ENCODE measurements at places on chromosomes 6 and 20. TPM values are rescaled to one million over a fixed set of nuclear protein-coding genes. Genes with fewer than 3 reads are reported as not detected.

Gene PARD6B
- 13.2 TPM for total RNA-seq

Gene TFAP2B
- not detected for total RNA-seq

Gene CAGE1
- total RNA-seq = not detected

Gene CRISP3
- total RNA-seq = not detected

Gene CST11
- total RNA-seq = not detected

Gene ECT2L
- 0.51 TPM for total RNA-seq

Gene GNAS-AS1
- not detected for total RNA-seq

Gene TBC1D20
- 44.0 TPM for total RNA-seq

Gene BNIP5
- total RNA-seq = not detected

Gene PRDM13
- not detected for total RNA-seq

DNA sequence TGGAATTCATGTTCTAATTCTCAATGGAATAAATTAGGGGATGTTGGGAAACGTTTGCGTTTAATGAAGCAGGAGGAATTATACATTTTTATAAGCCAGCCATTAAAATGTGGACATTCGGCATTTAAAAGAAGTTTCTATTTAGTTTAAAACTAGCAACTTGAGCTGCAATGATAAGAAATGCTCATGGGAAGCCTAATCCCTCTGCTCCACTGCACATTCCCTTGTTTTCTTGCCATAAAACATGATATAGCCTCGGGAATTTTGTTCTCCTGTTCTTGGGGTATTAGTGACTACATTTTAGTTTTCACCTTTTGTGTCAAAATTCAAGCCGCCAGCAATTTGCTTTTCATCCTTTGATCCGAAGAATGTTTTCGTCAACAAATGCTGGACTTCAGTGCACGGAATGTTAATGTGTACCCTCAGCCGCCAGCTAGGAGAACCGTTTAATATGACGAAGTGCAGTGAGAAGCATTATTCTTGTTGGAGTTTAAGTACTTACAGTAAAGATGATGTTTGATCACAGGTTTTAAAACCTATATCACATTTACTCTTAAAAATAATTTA lies 137.9 kb downstream of the HIVEP1 start:
- H3K36me3 ChIP-seq = no peaks in the 10 kb centered on the region
- no peaks in the 10 kb centered on the region for H3K27me3 ChIP-seq
- no peaks in the 10 kb centered on the region for H3K4me1 ChIP-seq
- H3K4me3 ChIP-seq = no peak overlapping the region
- no peak for DNase-seq

GRCh38 chr20:1434571-1435336 lies 31.9 kb downstream of the NSFL1C start:
- DNase-seq = no peak
- no peaks in the 10 kb centered on the region for H3K4me1 ChIP-seq
- H3K27ac ChIP-seq = no peak overlapping the region
- no peaks in the 10 kb centered on the region for H3K36me3 ChIP-seq
- no peaks in the 10 kb centered on the region for H3K27me3 ChIP-seq
- H3K4me3 ChIP-seq = no peak overlapping the region

GRCh38 chr6:47268572-47269187 lies 41.0 kb downstream of the TNFRSF21 start:
- H3K27ac ChIP-seq = no peak overlapping the region
- H3K4me3 ChIP-seq = no peak overlapping the region
- H3K4me1 ChIP-seq = no peaks in the 10 kb centered on the region
- DNase-seq = no peak
- no peaks in the 10 kb centered on the region for H3K27me3 ChIP-seq

- no peak for DNase-seq
- no peaks in the 10 kb centered on the region for H3K27me3 ChIP-seq
- H3K4me1 ChIP-seq = no peaks in the 10 kb centered on the region
- no peak overlapping the region for H3K4me3 ChIP-seq
- H3K27ac ChIP-seq = no peak overlapping the region
Measured at GRCh38 chr20:23138226-23138625, 52.1 kb upstream of the CD93 start.

- H3K27ac ChIP-seq = no peak overlapping the region
- no peak overlapping the region for H3K4me3 ChIP-seq
- no peaks in the 10 kb centered on the region for H3K4me1 ChIP-seq
- no peak for DNase-seq
Measured at GRCh38 chr6:167136376-167136775, 13.5 kb downstream of the CCR6 start.

GRCh38 chr20:47862574-47863240 lies 77.4 kb upstream of the SULF2 start:
- H3K4me1 ChIP-seq = no peaks in the 10 kb centered on the region
- H3K4me3 ChIP-seq = no peak overlapping the region
- H3K27ac ChIP-seq = peak overlapping the region; percentile 53
- no peaks in the 10 kb centered on the region for H3K36me3 ChIP-seq
- H3K27me3 ChIP-seq = no peaks in the 10 kb centered on the region

DNA sequence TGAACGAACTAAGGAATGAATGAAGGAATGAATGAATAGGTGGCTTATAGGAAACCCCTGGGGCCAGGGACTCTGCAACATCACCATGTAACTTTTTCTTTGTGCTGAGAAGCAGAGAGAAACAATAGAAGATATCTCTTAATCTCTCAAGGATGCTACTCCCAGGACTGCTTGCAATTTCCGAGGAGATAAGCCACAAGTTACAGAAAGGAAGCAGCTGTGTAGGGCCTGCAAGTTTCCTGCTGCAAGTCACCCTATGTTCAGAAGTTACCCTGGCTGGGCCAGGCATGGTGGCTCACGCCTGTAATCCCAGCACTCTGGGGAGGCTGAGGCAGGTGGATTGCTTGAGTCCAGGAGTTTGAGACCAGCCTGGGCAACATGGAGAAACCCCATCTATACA lies 7.3 kb upstream of the MAVS start:
- no peaks in the 10 kb centered on the region for H3K27me3 ChIP-seq
- no peak for DNase-seq
- no peaks in the 10 kb centered on the region for H3K36me3 ChIP-seq
- no peak overlapping the region for H3K4me3 ChIP-seq

DNA sequence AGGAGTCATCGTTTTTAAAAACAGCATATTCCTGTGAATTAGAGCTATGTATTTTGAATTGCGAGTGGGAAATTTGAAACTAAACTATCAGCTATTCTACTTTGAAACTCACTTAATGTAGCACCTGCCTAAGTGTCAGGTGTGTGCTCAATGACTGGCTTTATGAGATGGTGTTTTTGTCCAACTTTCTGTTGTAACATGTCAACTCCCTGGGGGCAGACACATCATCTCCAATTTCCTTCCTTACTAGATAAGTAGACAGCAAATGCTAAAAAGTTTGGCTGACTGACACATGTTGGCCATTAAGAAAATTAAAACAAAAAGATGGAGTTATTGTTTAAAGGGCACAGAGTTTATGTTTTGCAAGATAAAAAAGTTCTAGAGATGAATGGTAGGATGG lies 226.9 kb downstream of the TFAP2B start:
- DNase-seq = no peak
- H3K4me3 ChIP-seq = no peak overlapping the region
- H3K36me3 ChIP-seq = no peaks in the 10 kb centered on the region

GRCh38 chr20:37356961-37357371 lies 11.0 kb downstream of the SRC start:
- H3K27ac ChIP-seq = peak overlapping the region; percentile 6
- H3K27me3 ChIP-seq = no peaks in the 10 kb centered on the region
- no peaks in the 10 kb centered on the region for H3K36me3 ChIP-seq
- no peak overlapping the region for H3K4me3 ChIP-seq
- peaks cover 5% of the 10 kb centered on the region for H3K4me1 ChIP-seq

- H3K4me1 ChIP-seq = no peaks in the 10 kb centered on the region
- no peak for DNase-seq
- no peak overlapping the region for H3K4me3 ChIP-seq
- no peaks in the 10 kb centered on the region for H3K27me3 ChIP-seq
- no peaks in the 10 kb centered on the region for H3K36me3 ChIP-seq
- no peak overlapping the region for H3K27ac ChIP-seq
Measured at GRCh38 chr6:149727793-149728498, 10.0 kb upstream of the LATS1 start.

DNA sequence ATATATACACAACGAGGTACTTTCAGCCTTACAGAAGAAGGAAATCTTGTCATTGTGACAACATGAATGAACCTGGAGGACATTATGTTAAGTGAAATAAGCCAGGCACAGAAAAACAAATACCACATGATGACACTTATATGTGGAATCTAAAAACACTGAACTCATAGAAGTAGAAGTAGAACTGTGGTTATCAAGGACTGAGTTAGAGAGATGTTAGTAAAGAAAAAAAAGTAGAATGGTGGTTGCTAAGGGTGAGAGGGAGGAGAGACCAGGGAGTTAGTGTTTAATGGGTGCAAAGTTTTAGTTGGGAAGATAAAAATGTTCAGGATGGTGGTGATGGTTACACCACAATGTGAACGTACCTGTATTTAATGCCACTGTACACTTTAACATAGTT lies 4.8 kb upstream of the STX11 start:
- no peaks in the 10 kb centered on the region for H3K4me1 ChIP-seq
- no peak overlapping the region for H3K27ac ChIP-seq
- H3K27me3 ChIP-seq = no peaks in the 10 kb centered on the region
- no peaks in the 10 kb centered on the region for H3K36me3 ChIP-seq

DNA sequence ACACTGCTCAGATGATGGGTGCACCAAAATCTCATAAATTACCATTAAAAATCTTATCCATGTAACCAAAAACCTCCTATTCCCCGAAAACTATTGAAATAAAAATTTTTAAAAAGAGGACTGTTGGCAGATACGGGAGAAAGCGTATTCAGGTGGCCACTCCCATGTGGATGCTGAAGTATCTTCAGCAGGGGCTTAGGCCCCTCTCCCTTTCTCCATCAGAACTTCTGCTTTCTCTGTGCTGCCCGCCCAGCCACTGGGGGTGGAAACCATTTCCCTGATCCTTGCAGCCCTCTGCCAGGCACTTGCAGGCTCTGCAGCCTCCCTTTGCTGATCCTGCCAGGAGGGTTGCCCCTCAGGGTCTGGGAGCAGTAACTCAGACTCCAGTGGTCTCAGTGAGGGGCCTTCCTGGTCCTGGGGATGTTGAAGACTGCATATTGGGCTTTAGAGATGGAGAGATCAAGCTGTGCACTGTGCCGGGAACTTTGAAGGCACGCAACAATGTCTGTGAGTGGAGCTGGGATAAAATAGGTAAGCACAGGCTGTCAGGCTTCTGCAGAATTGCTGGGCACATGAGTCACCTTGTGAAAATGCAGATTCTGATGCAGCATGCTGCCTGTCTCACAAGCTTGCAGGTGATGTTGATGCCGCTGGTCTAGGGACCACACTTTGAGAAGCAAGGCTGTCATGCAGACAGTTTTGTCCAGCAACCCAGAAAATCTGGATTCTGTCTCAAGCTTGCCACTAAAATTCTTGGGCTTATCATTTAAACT lies 59.6 kb downstream of the SLC24A3 start:
- H3K27me3 ChIP-seq = no peaks in the 10 kb centered on the region
- peaks cover 9% of the 10 kb centered on the region for H3K4me1 ChIP-seq
- H3K36me3 ChIP-seq = no peaks in the 10 kb centered on the region
- DNase-seq = no peak

GRCh38 chr6:161486361-161487216 lies 212.7 kb upstream of the AGPAT4 start:
- H3K4me1 ChIP-seq = no peaks in the 10 kb centered on the region
- H3K27ac ChIP-seq = no peak overlapping the region
- DNase-seq = no peak

DNA sequence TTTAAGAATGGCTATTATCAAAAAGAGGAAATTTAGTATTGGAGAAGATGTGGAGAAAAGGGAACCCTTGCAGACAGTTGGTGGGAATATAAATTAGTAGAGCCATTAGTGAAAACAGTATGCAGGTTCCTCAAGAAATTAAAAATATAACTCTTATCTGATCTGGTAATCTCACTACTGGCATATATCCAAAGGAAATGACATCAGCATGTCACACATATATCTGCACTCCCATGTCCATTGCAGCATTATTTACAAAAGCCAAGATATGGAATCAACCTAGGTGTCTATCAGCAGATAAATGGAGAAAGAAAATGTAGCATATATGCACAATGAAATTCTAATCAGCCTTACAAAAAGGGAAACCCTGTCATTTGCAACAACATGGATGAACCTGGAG lies 2.6 kb downstream of the SIRPG start:
- no peak overlapping the region for H3K27ac ChIP-seq
- H3K4me3 ChIP-seq = no peak overlapping the region
- no peaks in the 10 kb centered on the region for H3K27me3 ChIP-seq

DNA sequence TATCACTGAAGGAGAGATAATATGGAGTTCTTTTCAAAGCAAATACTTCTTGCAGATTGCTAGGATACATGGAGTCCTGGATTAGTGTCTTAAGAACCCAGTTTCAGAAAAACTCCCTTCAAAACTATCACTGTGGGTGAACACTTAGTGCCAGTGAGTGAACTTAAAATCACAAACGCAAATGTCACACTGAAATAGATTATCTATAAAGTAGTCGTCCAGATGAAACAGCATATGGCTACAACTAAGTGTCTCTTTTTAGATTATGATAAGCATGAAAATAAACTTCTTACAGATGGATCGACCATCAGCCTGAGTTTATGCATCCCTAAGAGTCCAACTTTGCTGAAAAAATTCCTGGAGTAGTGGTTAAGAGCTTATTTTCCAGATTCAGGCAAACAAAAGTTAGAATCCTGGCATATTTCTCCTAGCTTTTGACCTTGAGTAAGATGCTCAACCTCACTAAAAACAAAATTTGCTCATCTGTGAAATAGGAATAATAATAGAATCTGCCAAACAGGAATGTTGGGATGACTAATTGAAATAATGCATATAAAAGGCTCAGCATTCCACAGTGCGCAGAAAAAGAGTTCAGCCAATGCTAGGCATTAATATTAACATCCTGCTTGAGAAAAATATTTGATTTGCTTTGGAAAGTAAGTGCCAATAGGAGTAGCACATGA lies 70.4 kb downstream of the DOK5 start:
- no peaks in the 10 kb centered on the region for H3K4me1 ChIP-seq
- no peaks in the 10 kb centered on the region for H3K27me3 ChIP-seq
- DNase-seq = no peak
- H3K4me3 ChIP-seq = no peak overlapping the region

GRCh38 chr6:8499540-8499939 lies 64.2 kb upstream of the SLC35B3 start:
- no peaks in the 10 kb centered on the region for H3K36me3 ChIP-seq
- no peak overlapping the region for H3K4me3 ChIP-seq
- no peak for DNase-seq
- H3K4me1 ChIP-seq = no peaks in the 10 kb centered on the region

DNA sequence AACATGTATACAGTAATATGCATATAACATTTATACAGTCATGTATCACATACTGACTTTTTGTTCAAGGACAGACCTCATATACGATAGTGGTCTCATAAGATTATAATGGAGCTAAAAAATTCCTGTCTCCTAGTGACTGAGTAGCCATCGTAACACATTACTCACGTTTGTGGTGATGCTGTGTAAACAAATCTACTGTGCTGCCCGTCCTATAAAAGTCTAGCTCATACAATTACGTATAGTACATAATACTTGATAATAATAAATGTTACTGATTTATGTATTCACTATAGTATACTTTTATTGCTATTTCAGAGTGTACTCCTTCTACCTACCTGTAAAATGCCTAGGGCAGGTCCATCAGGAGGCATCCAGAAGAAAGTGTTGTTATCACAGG lies 17.4 kb downstream of the SERAC1 start:
- H3K4me1 ChIP-seq = no peaks in the 10 kb centered on the region
- no peak for DNase-seq
- H3K27ac ChIP-seq = no peak overlapping the region
- no peak overlapping the region for H3K4me3 ChIP-seq
- H3K27me3 ChIP-seq = no peaks in the 10 kb centered on the region

- H3K4me3 ChIP-seq = no peak overlapping the region
- no peaks in the 10 kb centered on the region for H3K27me3 ChIP-seq
- no peaks in the 10 kb centered on the region for H3K36me3 ChIP-seq
- no peak overlapping the region for H3K27ac ChIP-seq
- H3K4me1 ChIP-seq = no peaks in the 10 kb centered on the region
- no peak for DNase-seq
Measured at GRCh38 chr6:54719131-54719530, 127.4 kb upstream of the FAM83B start.
